Osteoblast (primary cell): ENCODE measurements at places on chromosomes 12 and 14. TPM values are rescaled to one million over a fixed set of nuclear protein-coding genes. Genes with fewer than 3 reads are reported as not detected.
A peak's percentile ranks its signal among the peaks of the same experiment; 100 is the strongest.

- H3K36me3 ChIP-seq, result no peaks in the 10 kb centered on the region
- H3K27me3 ChIP-seq, result no peaks in the 10 kb centered on the region
- H3K4me1 ChIP-seq, result peaks cover 41% of the 10 kb centered on the region
Measured at GRCh38 chr14:85090681-85091080, 439.3 kb upstream of the FLRT2 start.

DNA sequence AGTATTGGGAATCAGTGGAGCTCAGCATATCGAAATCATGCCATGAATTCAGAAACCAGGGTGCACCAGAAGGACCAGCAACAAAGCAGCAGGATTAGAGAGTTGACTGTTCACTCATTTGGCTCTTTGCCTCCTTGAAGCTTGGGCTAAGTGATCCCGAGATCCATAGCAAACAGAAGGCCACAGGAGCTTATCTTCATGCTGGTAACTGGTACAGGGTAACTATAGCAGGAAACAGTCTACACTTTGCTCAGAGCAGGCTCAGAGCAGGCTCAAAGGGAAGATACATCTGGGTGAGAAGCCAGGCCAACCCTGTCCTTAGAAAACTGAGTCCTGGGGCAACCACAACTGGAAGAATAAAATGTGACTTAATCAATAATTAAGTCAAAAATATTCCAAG is 111.1 kb downstream of the GRIN2B start:
- no peaks in the 10 kb centered on the region for H3K36me3 ChIP-seq
- H3K27ac ChIP-seq, result no peak overlapping the region
- no peak for DNase-seq
- no peaks in the 10 kb centered on the region for H3K4me1 ChIP-seq

DNA sequence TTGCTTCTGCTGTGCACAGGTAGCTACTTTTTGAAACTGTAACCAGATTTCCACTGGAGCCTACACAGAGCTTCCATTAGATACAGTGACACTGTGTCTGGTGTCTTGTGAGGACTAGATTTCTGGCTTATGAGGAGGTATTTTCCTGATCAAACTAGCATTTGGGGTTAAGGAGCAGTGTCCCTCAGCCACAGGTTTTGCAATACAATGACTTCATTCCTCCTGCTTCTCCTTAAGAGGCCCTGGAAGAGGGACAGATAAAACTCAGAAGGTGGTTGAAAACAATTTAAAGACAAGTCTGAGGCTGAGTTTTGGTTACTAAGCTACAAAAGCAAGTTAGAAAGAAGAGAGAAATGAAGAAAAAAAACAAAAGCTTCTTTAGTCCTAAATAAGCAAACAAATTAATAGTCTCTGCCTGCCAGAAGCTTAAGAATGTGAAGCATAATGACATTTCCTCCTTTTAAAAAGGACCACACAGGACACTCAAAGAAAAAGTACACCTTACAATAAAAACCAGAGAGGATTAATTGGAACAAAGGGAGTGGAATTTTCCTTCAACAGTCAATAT is 53.0 kb downstream of the PKP2 start:
- no peaks in the 10 kb centered on the region for H3K36me3 ChIP-seq
- H3K27me3 ChIP-seq, result no peaks in the 10 kb centered on the region
- DNase-seq, result peak; percentile 31
- H3K4me1 ChIP-seq, result no peaks in the 10 kb centered on the region
- no peak overlapping the region for H3K4me3 ChIP-seq

The CLEC2A gene
- total RNA-seq, result not detected in 2 replicates

DNA sequence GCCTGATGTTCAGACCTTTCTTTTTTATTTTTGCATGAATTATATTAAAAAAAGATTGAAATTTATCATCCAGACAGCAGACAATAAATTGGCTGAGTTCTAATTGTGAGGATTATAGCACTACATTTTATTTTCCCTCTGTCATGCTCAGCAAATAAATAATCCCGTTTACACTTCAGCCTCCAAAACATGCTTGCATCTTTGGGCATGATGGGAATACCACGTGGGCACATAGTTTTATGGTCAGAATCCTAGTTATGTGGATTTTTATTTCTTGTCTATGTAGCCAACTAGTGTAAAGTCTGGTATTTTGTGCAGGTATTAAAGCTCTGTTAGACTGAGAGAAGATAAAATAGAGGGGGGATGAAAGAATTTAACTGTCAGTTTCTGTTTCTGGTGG is 276.9 kb upstream of the E2F7 start:
- H3K36me3 ChIP-seq, result no peaks in the 10 kb centered on the region
- H3K27ac ChIP-seq, result no peak overlapping the region
- H3K4me3 ChIP-seq, result no peak overlapping the region
- peaks cover 18% of the 10 kb centered on the region for H3K4me1 ChIP-seq

The LALBA gene
- total RNA-seq, result not detected in 2 replicates

- no peaks in the 10 kb centered on the region for H3K36me3 ChIP-seq
- H3K27ac ChIP-seq, result no peak overlapping the region
- peaks cover 22% of the 10 kb centered on the region for H3K4me1 ChIP-seq
- no peak overlapping the region for H3K4me3 ChIP-seq
Measured at GRCh38 chr14:50222055-50222613, 9.2 kb downstream of the SOS2 start.

DNA sequence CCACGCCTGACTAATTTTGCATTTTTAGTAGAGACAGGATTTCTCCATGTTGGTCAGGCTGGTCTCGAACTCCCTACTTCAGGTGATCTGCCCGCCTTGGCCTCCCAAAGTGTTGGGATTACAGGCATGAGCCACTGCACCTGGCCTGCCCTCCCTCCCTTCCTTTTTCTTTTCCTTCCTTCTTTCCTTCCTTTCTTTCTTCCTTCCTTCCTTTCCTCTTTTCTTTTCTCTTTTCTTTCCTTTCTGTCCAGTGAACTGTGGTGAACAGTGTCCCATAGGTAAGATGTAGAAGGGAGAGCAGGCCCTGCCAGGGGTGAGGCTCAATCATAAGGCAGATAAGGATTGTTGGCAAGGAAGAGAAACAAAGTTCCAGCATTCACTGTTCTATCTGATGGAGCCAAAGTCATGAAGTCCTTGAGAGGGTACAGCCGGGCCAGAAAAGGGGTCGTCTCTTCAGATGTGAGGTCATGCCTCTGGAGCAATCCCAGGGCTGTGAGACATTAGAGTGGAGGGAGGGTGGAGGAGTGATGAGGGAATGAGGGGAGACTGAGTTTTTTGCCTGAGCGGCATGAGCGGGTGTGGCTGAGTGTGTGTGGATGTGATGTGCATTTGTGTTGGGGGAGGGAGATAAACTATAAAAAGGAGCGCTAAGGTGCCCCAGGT is 4.2 kb upstream of the MLF2 start:
- DNase-seq, result peak; percentile 23
- H3K4me3 ChIP-seq, result no peak overlapping the region
- H3K27ac ChIP-seq, result no peak overlapping the region
- H3K4me1 ChIP-seq, result peaks cover 6% of the 10 kb centered on the region
- H3K27me3 ChIP-seq, result no peaks in the 10 kb centered on the region

DNA sequence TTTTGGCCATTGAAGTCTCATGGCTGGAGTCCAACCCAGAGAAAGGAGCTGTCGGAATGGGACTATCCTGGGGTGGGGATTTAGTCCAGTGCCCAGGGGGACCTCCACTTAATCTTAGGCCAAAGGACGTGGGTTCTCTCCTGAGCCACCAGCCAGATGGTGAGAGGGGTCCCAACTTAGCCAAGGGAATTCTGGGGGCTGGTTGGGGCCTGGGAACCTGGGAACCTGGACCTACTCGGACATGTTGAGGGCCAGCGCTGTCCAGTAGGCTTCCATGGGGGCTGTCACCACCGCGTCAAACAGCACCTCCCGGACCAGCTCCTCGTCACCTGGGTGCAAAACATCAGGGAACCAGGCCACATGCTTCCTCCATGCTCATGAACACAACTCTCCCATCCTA is 33.4 kb downstream of the LRTM2 start:
- peaks cover 44% of the 10 kb centered on the region for H3K27me3 ChIP-seq
- H3K36me3 ChIP-seq, result no peaks in the 10 kb centered on the region
- no peak overlapping the region for H3K27ac ChIP-seq
- no peak overlapping the region for H3K4me3 ChIP-seq
- H3K4me1 ChIP-seq, result no peaks in the 10 kb centered on the region
- DNase-seq, result no peak

- H3K4me3 ChIP-seq, result no peak overlapping the region
- no peak for DNase-seq
- no peaks in the 10 kb centered on the region for H3K36me3 ChIP-seq
- no peak overlapping the region for H3K27ac ChIP-seq
Measured at GRCh38 chr12:42789808-42790760, 200.5 kb upstream of the PRICKLE1 start.

The NKX2-1 gene
- not detected in 2 replicates for total RNA-seq

- peaks cover 4% of the 10 kb centered on the region for H3K36me3 ChIP-seq
- peak; percentile 93 for DNase-seq
- peak overlapping the region; percentile 68 for H3K4me3 ChIP-seq
- peaks cover 33% of the 10 kb centered on the region for H3K4me1 ChIP-seq
- peak overlapping the region; percentile 89 for H3K27ac ChIP-seq
Measured at GRCh38 chr12:124940393-124941169, 26.1 kb upstream of the UBC start.

GRCh38 chr12:62512901-62513300 is 46.3 kb downstream of the MON2 start:
- H3K4me3 ChIP-seq, result no peak overlapping the region
- H3K27ac ChIP-seq, result no peak overlapping the region
- H3K27me3 ChIP-seq, result no peaks in the 10 kb centered on the region
- peaks cover 10% of the 10 kb centered on the region for H3K36me3 ChIP-seq

GRCh38 chr14:64889352-64889751 is 9.6 kb upstream of the SPTB start:
- DNase-seq, result no peak
- H3K27me3 ChIP-seq, result peaks cover 38% of the 10 kb centered on the region
- no peak overlapping the region for H3K4me3 ChIP-seq
- H3K4me1 ChIP-seq, result no peaks in the 10 kb centered on the region

The RPGRIP1 gene
- total RNA-seq, result under 0.01 TPM in 1 of 2 replicates, not detected in the other

GRCh38 chr14:100658181-100658886 is 68.4 kb upstream of the DLK1 start:
- no peaks in the 10 kb centered on the region for H3K36me3 ChIP-seq
- H3K27ac ChIP-seq, result no peak overlapping the region
- H3K27me3 ChIP-seq, result peaks cover 24% of the 10 kb centered on the region
- DNase-seq, result peak; percentile 31
- H3K4me1 ChIP-seq, result no peaks in the 10 kb centered on the region
- H3K4me3 ChIP-seq, result no peak overlapping the region

The TMTC1 gene
- 50.3 and 69.2 TPM in 2 replicates for total RNA-seq

DNA sequence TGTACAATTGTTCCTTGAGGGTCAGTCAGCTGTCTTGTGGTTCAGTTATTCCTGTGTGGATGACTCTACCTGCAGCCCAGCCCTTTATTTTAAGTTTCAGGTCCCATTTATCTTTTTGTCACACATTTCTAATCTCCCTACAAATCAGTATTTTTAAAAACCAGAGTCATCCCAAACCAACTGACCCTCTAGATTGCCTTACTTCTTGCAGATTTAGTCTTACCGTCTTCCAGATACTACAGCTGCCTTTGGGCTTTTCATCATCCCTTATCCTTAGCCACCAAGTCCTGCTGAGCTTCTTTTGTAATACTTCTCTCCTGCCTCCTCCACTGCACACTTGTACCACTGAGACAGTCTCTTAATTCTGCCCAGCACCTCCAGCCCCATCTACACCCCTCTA is 54.9 kb downstream of the PRKCH start:
- no peaks in the 10 kb centered on the region for H3K36me3 ChIP-seq
- no peaks in the 10 kb centered on the region for H3K27me3 ChIP-seq
- no peak overlapping the region for H3K27ac ChIP-seq
- no peak overlapping the region for H3K4me3 ChIP-seq
- no peak for DNase-seq
- no peaks in the 10 kb centered on the region for H3K4me1 ChIP-seq

DNA sequence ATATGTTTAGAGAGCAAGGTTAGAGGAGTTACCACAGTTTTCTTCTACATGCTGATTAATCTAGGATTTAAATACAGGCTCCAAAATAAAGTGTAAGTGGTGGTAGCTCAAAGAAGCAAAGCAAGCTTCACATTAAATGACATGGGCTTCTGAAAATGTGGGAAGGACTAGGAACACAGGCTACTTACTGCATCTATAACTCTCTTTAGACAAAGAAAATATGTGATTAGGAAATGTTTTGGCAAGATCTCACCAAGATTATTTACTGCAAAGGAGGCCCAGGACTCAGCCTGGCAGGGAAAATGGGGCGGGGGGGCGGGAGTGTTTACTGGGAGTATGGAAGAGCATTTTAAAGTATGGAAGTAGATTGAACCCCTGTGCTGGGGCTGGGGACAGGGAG is 39.4 kb downstream of the ETV6 start:
- no peaks in the 10 kb centered on the region for H3K27me3 ChIP-seq
- H3K27ac ChIP-seq, result peak overlapping the region; percentile 21
- H3K36me3 ChIP-seq, result no peaks in the 10 kb centered on the region

DNA sequence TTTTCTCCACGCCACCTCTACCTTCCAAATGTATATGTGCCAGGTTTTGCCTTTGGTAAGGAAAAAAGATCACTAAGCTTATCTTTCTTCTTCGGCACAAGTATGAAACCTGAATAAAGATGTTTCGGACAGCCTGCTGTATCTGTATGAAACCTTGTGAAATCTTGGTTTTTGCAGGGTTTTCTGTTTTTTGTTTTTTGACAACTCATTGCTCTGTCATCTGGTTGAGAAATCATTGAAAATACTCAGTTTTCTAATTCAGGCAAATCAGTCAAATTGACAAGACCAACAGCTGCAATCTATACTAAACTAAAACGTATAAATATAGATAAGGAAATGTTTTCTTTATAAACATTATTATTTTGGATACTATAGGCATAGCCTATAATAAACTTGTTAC is 63.1 kb upstream of the FGD4 start:
- H3K36me3 ChIP-seq, result peaks cover 29% of the 10 kb centered on the region
- no peak for DNase-seq
- H3K27ac ChIP-seq, result no peak overlapping the region
- no peaks in the 10 kb centered on the region for H3K27me3 ChIP-seq
- H3K4me3 ChIP-seq, result no peak overlapping the region

The RNASE1 gene
- total RNA-seq, result 1.1 TPM in 1 of 2 replicates, not detected in the other

DNA sequence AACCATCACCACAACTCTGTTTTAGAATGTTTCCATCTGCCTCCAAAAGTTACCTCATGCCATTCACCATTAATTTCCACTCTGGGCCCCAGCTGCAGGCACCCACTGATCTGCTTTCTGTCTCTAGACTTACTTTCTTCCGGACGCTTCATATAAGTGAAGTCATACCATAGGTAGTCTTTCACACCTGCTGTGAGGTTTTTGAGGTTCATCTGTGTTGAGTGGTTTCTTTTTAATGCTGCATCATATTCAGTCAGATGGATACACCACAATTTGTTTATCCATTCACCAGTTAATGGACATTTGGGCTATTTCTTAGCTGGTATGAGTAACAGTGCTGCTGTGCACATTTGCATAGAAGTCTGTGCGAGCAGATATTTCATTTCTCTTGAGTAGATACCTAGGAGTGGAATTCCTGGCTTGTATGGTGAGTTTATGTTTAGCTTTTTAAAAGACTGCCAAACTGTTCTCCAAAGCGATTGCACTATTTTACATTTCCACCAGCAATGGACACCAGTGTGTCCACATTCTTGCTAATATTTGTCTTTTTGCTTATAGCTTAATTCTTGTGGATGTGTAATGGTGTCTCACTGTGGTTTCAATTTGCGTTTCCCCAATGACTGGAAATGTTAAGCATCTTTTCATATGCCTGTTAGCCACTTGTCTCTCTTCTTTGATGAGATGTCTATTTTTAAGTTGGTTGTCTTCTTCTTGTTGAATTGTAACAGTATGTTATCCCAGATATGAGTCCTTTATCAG is 48.3 kb downstream of the ZFYVE21 start:
- H3K4me3 ChIP-seq, result no peak overlapping the region
- H3K4me1 ChIP-seq, result no peaks in the 10 kb centered on the region
